NCI-H1105 treated with DMSO at 0.1 percent for 48 hours (cell line): ENCODE measurements at places on chromosomes 5 and 9.
A peak's percentile ranks its signal among the peaks of the same experiment; 100 is the strongest.

DNA sequence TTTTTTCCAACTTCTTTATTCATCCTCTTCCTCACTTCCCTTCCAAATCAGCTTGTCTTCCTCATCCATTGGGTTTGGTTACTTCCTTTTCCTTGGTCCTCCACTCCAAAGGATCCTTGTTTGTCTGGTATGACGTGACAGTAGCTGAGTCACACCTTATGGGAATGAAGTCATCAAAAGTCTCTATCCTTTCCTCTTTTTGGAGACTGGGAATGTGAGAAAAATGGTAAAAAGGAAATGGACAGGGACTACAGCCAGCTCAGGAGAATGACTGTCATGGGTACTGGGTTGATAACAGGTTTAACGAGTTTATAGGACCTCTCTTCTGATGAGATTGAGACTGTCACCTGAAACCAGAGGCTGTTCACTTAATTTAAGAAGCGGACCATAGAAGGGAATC is 76.2 kb upstream of the MYO10 start:
- no peak for DNase-seq

DNA sequence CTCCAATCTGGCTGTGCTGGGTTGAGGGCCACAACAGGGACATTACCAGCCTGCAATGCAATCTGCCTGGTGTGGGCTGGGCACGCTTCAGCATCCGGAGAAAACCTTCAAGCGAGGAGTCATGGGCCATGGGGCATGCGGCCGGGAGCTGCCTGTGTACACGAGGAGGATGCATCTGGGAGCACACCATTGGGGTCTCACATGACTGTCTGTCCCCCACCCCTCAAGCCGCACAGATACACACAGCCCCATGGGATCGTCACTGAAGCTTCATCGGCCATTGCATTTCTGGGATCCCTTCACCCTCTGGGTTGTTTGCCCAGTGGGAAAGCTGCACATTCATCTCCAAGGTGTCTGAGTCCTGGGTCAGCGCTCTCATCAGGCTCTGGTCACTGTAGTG is 9.9 kb downstream of the LCN1 start:
- no peak for DNase-seq

DNA sequence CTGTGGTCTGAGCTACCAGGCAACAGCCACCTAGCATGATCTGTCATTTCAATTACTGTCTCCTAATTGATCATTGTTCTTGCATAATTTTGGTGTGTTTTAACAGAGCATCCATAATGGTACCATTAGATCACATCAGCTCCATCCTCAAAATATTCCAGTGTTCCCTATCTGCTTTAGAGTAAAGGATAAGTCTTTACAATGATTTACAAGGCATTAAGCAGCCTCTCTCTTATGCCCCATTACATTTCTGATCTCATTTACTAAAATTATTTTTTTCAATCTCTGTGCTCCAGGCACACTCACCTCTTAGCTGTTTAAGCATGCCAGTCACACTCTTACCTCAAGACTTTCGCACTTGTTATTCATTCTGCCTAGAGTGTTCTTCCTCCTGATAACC is 389.9 kb upstream of the PTPRD start:
- no peak for DNase-seq

DNA sequence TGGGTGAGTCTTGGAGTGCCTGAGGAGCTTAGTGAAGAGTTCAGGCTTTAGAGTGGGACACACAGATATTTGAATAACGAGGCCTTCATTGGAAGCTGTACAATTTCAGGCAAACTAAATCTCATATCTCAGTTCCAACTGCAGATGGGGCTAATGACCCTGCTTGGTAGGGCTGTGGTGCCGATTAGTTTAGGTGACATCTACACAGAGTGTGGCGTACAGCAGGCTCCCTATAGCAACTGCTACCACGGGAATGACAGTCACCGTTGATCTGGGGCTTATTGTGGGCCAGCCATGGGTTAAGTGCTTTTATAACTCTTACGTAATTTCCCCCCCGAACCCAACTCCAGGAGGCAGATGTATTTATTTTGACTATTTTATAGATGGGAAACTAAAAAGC is 70.8 kb downstream of the FAT2 start:
- no peak for DNase-seq

GRCh38 chr5:158938200-158938599 is 161.5 kb downstream of the EBF1 start:
- DNase-seq: no peak

DNA sequence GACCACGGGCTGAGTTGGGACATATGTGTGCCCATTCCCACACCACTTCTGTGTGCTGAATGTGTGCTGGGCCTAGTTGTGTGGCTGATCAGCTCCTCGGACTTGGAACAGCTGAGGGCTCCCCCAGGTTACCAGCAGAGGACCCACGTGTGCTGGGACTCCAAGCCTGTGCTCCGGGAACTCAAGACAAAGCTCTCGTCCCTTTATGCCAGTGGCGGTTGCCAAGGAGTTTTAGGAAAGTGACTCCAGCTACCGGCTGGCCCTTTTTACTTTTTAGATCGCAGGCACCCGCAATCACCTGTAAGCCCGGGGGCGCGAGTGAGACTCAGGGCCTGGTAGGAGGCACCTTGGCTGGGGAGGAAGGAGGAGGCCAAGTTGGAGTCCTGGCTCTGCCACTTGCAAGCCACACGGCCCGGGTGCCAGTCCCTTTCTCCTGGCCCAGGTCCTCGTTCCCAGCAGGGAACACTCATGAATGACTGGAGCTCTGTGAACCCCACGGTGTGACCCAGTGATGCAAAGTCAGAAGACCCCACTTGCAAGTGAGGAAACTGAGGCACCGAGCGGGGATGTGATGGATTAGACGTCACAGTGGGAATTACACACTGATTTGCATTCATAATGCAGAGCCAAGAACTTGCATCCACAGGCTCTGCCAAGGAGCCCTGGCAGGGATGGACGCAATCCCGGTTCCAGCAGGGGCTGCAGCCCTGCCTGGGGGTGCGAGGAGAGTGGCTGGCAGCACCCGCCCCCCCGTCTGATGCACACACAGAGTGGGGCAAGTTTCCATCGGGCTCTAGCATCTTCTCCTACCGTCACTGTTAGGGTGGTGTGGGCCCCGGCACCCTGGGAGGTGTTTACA is 26.9 kb downstream of the CRB2 start:
- DNase-seq: no peak

DNA sequence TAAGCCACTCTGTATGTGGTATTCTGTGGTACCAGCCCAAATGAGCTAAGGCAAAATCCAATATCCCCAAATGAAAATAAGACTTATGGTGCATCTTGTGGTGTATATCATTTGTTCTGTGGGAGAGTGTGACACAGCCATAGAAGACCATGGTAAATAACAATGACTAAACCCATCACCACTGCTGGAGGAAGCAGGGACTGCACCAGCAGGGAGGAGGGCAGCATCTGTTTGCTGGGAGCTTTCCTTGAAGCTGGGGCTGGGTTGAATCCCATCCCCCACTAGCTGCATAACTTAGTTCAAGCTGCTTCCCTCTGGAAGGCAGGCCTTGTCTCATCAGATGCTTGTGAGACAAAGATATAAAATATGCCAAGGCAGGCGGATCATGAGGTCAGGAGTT is 14.2 kb downstream of the GADD45G start:
- DNase-seq: no peak

DNA sequence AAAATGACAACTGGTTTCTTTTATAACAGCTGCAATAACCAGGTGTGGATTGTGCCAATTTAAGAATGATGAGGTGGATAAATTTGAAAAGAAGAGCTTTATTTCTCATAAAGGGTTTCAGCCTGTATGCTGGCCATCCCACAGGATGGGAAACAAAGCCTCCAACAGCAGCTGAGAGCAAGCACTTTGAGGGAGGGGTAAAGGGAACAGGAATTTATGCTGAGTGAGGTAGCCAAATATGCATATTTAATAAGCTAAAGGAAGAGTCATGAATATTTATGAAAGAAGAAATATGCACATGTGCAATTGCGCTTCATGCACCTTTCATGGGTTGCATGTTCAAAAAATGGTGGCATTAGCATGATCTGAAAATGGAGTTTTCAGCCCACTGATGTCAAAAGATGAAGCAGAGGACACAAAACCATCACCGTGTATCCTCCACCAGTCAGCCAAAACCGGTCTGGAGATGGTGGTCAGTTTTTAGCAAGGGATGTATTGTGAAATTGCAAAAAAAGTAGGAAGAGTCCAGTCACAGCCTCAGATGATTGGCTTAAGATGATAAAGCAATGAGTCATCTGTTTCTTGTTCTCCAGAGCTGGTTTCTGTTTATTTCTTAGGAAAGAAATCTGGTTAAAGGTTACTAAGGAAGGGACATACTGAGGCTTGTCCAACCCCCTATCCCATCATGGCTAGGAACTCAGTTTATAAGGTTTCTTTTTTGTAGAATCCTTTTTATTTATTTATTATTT is 47.9 kb downstream of the DEPDC1B start:
- DNase-seq: no peak

GRCh38 chr5:117638581-117638980 is 1064.0 kb upstream of the SEMA6A start:
- DNase-seq: no peak

DNA sequence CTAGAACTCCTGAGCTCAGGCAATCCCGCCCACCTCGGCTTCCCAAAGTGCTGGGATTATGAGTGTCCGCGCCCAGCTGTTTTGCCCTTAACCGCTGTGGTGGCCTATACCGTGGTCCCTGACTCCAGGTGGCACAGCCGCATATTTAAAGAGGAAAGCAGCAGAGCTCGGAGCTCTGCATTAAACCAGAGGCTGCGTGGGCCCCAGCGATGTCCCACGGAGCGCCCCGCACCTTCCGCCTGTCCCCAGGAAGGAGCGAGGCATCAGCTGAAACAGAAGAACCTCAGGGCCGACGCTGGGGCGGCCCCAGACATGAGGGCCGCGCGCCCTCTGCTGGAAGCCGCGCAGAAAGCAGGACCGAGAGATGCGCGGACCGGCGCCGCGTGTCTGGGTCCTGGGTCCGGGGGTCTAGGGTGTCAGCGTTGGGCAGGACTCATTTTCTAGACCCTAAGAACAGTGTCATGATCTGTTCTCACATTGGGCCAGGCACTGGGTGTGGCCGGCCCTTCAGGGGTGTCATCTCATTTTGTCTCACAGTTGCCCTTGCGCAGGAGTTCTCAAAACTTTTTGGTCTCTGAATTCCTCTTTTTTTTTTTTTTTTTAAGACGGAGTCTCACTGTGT is 37.7 kb downstream of the LAMC3 start:
- peak; percentile 32 for DNase-seq

DNA sequence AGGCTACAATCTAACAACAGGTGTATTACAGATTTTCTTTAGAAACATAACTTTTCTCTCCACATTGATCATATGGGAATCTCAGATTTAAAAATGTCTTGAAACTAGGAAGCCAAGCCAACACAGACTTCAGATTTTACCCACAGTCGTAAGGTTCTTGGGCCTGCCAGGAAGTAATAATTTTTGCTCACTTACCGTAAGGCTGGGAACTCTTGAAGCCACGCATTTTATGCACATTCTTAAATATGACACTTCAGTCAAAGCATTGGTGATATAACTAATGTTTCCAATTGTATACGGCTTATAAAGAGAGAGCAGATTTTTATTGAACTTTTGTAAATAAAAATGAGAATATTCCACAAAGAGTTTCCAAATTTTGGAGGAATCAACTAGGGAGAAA is 328.9 kb upstream of the TRPC7 start:
- no peak for DNase-seq

- DNase-seq: peak; percentile 36
Observed at GRCh38 chr5:39376293-39376714, 12.0 kb upstream of the C9 start.
